CD4-positive, alpha-beta T cell treated with Interleukin-15 for 4 hours (primary cell): ENCODE measurements at places on chromosomes 5 and 9.
A peak's percentile ranks its signal among the peaks of the same experiment; 100 is the strongest.

DNA sequence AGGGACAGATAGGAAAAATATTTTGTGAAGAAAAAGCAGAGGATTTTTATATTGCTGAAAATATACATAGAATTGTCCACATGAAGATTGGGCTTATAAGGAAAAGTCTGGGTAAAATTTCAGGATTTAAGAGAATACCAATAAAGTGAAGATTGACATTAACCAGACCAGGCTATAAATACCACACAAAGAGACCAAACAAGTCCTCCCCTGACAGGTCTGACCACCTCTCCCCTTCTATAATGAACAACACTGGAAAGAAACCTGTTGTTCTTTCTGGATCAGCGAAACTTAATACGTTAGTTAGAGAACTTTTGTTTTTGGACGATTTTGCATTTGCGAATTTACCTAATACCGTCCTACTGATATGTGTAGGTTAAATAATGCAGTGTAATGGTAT, 138.3 kb downstream of the ISL1 start:
- DNase-seq, result no peak

- DNase-seq, result no peak
Measured at GRCh38 chr5:78718824-78719223, 70.3 kb upstream of the LHFPL2 start.

GRCh38 chr5:105218018-105218417, 1655.4 kb upstream of the NUDT12 start:
- DNase-seq, result no peak

DNA sequence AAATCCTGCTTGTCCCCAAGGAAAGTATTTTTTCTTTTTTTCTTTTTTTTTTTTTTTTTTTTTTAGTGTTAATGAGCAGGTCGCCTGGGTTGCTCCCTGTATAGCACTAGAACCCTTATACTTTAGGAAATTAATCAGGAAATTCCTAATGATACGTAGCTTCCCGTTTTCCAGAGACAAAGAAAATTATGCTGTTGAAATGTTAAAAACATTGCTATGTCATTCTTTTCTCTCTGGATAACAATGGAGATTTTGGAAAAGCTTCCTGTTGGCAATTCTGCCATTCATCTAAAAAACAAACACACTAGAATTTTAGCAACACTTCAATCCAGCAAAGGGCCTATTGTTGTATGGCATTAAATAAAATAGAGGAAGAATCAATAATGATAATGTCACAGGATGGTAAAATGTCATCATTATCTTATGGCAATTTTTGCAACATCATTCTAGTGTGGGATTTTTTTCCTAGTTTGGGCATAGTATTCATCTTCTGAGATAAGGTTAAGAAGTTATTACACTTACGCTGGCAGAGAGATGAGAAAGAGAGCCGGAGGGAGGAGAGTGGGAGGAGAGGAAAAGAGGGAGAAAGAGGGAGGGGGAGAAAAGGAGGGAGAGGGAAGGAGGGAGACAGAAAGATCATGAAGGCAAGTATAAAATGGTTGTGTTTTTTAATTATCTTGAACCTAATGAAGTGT, 315.8 kb upstream of the PDE4D start:
- no peak for DNase-seq

- no peak for DNase-seq
Measured at GRCh38 chr9:95796029-95796428, 79.5 kb upstream of the ERCC6L2 start.

DNA sequence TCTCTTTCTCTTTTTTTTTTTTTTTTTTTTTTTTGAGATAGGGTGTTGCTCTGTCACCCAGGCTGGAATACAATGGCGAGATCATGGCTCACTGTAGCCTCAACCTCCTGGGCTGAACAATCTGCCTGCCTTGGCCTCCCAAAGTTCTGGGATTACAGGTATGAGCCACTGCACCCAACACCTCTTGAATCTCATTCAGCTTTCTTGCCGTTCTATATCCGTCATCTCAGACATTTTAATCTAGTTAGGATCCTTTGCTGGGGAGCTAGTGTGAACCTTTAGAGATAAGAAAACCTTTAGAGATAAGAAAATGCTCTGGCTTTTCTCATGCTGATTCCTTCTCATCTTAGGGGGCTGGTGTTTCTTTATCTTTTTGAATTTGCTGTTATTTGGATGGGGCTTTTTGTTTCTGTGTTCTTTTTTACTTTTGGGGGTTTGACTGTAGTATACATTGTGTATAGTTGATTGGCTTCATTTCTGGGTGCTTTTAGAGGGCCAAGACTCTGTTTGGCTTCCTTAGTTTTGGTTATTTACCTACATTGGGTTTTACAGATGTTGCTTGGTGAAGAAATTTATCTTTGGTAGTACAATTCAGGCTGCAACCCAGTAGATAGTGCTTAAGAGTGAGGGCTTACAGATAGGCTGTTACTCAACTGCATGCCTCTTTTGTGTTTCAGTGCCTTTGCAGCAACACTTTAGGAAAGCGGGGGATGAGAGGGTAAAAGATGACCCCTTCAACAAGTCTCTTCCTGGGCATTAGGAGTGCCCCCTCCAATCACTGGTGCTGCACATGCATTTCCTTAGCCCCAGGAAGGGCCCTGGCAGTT, 41.9 kb upstream of the SLC36A1 start:
- no peak for DNase-seq

DNA sequence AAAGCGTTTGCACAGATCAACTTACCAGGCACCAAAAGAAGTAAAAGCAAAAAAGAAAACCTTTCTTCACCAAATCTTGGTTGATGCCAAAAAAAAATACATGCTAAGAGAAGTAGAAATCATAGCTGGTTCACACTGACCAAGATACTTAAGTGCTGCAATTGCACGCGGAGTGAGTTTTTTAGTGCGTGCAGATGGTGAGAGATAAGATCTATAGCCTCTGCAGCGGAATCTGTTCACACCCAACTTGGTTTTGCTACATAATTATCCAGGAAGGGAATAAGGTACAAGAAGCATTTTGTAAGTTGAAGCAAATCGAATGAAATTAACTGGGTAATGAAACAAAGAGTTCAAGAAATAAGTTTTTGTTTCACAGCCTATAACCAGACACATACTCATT, 36.4 kb upstream of the CCDC152 start:
- DNase-seq, result peak; percentile 9

- DNase-seq, result no peak
Measured at GRCh38 chr9:5580650-5581049, 48.3 kb upstream of the RIC1 start.

GRCh38 chr5:133919148-133920136, 49.0 kb downstream of the C5orf15 start:
- DNase-seq, result no peak

GRCh38 chr5:103333376-103333775, 74.8 kb downstream of the MACIR start:
- no peak for DNase-seq

DNA sequence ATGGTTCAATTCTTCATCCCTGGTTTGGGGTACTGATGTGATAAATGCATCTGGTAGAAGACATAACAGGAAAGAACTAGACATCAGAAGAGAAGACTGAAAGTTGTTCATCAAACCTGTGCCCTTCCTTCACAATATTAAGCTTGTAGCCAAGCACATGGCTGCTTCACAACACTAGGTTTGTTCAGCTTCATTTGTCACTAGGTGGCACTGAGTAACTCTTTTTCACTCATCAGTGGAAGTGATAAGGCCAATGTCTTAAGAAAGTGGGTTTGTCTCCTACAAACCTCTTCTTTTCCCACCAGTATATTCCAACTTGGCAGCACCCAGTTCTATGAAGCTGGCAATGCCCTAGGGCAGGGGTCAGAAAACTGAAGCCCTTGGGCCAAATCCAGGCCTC, 26.9 kb downstream of the ZNF484 start:
- DNase-seq, result peak; percentile 4

- no peak for DNase-seq
Measured at GRCh38 chr5:133273661-133274596, 222.1 kb downstream of the HSPA4 start.

- DNase-seq, result no peak
Measured at GRCh38 chr9:10594482-10594881, 18.3 kb downstream of the PTPRD start.

DNA sequence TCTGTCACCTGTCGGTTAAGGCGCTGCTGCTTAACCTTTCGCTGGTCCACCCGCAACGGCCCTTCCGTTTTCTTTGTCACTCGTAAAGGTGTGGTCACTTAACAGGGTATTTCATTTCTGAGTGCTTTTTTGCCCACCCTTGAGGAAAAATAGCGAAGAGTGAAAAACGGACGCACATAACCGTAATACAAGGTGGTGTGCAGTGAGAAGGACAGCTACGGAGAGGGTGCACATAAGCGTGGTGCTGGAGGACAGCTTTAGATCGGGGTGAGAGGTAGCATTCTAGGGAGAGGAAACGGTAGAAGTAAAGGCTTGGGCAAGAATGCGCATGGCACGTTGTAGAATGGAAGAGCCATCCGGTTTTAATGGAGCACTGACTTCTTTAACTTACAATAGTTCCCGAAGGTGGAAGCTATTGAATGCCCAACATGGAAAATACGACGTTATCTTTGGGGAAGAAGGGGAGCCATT, 761 bp downstream of the CCT5 start:
- peak; percentile 10 for DNase-seq

GRCh38 chr5:149283626-149284480, 12.2 kb downstream of the AFAP1L1 start:
- no peak for DNase-seq

DNA sequence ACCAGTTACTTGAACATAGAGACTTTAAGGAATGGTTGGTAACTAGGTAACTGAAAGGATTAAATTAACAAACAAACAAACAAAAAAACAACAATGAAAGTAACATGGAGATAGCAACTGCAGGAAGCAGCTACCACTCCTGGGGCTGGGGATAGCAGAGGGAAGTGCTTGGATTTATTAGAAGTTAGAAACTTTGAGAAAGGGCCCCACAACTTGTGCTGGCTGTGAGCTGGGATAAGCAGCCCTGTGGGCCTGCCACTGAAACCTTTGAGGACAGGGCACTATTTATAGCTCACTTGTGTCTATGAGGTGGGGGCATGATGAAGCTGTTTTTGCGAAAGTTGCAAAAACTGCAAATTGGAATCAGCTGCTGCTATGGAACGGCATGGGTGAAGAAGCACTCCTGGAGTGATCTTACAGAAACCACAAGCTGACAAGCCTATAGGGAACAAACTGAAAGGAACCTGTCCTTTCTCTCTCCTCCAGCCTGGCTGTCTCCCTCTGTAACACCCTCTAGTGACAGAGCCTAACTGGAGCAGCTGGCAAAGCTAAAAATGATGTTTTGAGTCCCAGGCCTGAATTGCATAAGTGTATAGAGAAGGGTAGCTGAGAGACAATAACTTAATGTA, 91.4 kb upstream of the RANBP6 start:
- DNase-seq, result no peak

GRCh38 chr5:53427965-53428364, 52.5 kb upstream of the FST start:
- no peak for DNase-seq

DNA sequence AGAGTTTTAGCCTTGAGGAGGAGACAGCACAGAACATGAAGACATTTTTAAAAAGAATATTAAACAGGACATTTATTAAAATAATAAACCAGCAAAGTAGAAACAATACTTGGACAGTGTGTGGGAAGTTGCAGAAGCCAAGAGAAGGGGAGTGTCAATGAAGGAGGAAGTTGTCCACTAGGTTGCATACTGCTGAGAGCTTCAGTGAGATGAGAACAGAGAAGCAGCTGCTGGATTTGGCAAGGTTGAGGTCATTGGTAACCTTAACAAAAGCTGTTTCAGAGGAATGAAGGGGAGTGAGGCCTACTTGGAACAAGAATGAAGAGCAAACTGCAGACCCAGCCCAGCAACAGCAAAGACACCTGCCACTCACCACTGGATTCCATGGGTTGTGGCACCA, 11.4 kb downstream of the BHMT start:
- DNase-seq, result no peak

DNA sequence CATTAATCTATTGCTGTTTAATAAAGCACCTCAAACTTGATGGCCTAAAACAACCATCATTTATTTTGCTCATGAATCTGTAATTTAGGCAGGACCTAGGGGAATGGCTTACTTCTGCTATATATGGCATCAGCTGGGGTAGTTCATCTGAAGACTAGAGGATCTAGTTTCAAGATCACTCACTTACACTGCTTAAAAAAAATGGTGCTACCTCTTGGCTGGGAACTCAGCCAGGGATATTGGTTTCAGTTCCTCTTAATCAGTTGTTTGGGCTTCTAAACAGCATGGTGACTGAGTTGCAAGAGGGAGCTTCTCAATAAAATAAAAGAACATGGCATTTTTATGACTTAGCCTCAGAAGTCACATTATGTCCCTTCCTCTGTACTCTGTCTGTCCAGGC, 142.0 kb downstream of the FAM114A2 start:
- DNase-seq, result no peak

GRCh38 chr5:14696057-14696456, 31.5 kb downstream of the OTULIN start:
- DNase-seq, result no peak

DNA sequence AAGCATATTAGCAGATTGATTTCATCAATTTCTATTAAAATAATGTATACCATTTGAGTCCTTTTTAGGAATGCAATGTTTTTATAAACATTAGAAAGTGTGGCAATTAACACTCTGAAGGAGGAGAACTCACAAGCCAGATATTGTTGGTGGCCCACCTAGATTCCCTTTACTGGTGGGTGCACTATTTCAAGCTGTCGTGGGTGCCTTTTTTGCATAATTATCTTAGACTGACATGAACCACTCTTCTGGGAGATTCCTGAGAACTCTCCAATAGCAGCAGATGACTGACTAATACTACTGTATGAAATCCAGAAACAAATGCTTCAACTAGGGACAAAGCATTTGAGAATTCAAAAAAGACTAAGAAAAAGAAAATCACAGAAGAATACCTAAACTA, 526.0 kb downstream of the CDH18 start:
- DNase-seq, result no peak

DNA sequence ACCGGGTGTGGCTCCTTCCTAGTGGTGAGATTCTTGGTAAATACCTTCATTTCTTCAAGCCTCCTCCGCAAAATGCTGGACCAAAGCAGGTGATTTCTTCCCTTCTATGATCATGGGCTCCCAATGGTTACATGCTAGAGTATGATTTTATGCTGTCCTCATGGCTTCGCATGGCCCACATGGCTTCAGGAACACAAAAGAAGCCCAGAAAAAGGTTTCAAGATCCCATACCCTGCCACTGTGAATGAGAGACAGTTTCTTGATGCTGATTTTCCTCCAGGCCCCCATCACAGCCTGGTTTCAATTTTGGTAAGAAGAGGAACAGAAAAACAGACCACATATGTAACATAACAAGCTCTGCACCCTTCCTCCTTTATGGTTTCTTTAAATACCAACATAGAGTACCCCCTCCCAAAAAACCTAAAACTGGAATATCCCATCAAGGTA, 2.4 kb upstream of the RXFP3 start:
- no peak for DNase-seq

DNA sequence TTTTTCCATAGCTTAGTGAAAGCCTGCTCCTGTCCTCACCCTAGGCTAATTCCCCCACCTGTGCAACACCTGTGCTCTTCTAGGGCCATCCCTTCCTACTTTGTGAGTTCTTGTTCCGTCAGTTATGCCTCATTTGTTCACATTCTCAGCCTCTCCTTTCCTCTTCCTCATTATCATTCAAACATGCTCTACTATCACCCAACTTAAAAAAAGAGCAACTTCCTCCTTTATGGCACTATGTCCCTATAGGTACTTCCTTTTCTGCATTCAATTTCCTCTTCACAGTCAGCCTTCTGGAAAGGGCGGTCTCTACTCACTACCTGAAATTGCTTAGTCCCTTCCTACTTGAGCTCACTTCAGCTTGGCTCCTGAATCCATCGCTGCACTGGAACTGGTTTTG, 111.8 kb upstream of the LHFPL2 start:
- no peak for DNase-seq
